ENCODE measurements at places on chromosomes 6 and 20. TPM values are rescaled to one million over a fixed set of nuclear protein-coding genes. Genes with fewer than 3 reads are reported as not detected.

GRCh38 chr6:31971279-31971992, 502 bp downstream of the DXO start:
- no peaks in the 10 kb centered on the region for H3K4me1 ChIP-seq
- H3K27ac ChIP-seq, result peak overlapping the region; percentile 90
- H3K27me3 ChIP-seq, result no peaks in the 10 kb centered on the region

DNA sequence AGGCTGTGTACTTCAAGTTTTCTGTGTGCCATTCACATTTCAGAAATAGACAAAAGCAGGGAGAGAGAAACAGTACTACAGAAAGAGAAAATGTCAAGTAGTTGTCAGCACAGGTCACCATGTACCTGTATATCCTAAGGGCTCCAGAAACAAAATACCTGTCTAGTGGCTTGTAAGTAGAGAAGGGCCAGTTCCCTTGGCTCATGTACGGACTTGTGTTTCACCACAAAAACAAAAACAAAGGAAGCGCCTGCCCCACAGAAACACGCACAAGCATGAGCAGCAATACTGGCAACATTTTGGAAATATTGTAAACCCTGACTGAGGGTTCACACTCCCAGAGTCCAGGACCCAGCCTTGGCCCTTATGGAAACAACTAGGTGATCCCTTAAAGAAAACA, 44.3 kb downstream of the CNKSR3 start:
- H3K36me3 ChIP-seq, result no peaks in the 10 kb centered on the region
- DNase-seq, result no peak
- no peaks in the 10 kb centered on the region for H3K27me3 ChIP-seq
- no peaks in the 10 kb centered on the region for H3K4me1 ChIP-seq
- no peak overlapping the region for H3K4me3 ChIP-seq

DNA sequence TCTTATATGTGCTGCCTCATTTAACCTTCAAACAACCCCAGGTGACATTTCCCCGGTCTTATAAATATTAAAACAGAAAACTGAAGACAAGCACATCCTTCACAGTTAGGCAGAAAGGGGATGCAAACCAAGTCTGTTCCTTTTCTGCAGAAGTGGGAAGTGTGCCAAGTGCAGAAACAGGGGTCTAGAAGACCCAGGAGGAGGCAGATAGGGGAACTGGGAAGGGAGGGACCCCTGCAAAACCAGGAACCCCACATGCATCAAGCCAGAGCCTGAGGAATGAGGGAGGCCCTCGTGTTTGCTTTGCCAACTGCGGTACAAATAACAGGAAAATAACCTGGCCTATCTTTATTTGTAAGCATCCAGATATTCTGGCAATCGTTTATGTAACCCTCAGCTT, 17.0 kb upstream of the CST3 start:
- no peaks in the 10 kb centered on the region for H3K4me1 ChIP-seq
- H3K27ac ChIP-seq, result no peak overlapping the region
- no peaks in the 10 kb centered on the region for H3K27me3 ChIP-seq
- H3K4me3 ChIP-seq, result no peak overlapping the region

GRCh38 chr6:132130626-132131298, 179.6 kb upstream of the CCN2 start:
- H3K27ac ChIP-seq, result peak overlapping the region; percentile 20
- no peaks in the 10 kb centered on the region for H3K27me3 ChIP-seq
- no peaks in the 10 kb centered on the region for H3K4me1 ChIP-seq
- no peaks in the 10 kb centered on the region for H3K36me3 ChIP-seq
- no peak for DNase-seq
- no peak overlapping the region for H3K4me3 ChIP-seq

GRCh38 chr20:46688151-46689081, 828 bp downstream of the TP53RK start:
- no peaks in the 10 kb centered on the region for H3K36me3 ChIP-seq
- no peaks in the 10 kb centered on the region for H3K27me3 ChIP-seq
- no peak for DNase-seq
- H3K4me1 ChIP-seq, result no peaks in the 10 kb centered on the region
- H3K27ac ChIP-seq, result peak overlapping the region; percentile 82

GRCh38 chr6:43490523-43490939, 13.2 kb downstream of the TJAP1 start:
- no peaks in the 10 kb centered on the region for H3K27me3 ChIP-seq
- DNase-seq, result no peak
- no peak overlapping the region for H3K4me3 ChIP-seq
- H3K27ac ChIP-seq, result no peak overlapping the region
- H3K4me1 ChIP-seq, result no peaks in the 10 kb centered on the region

DNA sequence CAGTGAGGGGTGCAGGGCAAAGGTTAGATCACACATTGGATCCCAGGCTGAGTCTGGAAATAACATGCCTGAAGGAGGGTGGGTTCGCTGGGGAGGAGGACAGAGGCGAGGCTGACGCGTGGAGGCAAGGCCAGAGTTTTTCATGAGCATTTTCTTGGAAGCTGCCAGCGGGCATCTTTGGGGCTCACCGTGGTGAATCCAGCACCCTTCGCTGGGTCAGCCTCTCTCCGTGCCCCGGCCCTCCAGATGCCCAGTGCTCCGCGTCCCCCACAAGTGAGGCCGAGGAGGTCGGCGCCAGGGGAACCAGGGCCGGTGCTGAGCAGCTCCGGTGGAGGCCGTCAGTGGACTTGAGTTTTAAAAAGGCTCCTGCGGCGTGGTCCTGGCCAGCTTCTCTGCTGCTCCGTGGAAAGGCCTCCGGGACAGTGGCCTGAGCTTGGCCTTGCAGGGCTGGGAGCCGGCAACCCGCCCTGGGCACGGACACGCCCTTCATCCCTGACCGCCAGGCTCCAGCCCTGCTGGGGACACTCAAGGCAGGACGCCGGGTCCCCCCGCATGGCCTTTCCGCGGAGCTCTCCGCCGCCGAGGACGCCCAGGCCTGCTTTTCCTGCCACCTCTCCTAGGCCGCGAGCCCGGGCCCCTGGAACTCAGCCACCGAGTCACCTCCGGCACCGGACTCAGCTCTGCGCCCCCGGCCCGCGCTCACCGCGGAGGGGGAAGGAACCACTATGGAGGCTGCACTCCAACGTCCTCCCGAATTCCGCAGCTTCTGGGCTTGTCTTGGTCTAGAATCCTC, 114.3 kb downstream of the THBS2 start:
- no peak for DNase-seq
- H3K27me3 ChIP-seq, result no peaks in the 10 kb centered on the region
- no peaks in the 10 kb centered on the region for H3K36me3 ChIP-seq
- no peaks in the 10 kb centered on the region for H3K4me1 ChIP-seq
- H3K4me3 ChIP-seq, result no peak overlapping the region
- H3K27ac ChIP-seq, result no peak overlapping the region

DNA sequence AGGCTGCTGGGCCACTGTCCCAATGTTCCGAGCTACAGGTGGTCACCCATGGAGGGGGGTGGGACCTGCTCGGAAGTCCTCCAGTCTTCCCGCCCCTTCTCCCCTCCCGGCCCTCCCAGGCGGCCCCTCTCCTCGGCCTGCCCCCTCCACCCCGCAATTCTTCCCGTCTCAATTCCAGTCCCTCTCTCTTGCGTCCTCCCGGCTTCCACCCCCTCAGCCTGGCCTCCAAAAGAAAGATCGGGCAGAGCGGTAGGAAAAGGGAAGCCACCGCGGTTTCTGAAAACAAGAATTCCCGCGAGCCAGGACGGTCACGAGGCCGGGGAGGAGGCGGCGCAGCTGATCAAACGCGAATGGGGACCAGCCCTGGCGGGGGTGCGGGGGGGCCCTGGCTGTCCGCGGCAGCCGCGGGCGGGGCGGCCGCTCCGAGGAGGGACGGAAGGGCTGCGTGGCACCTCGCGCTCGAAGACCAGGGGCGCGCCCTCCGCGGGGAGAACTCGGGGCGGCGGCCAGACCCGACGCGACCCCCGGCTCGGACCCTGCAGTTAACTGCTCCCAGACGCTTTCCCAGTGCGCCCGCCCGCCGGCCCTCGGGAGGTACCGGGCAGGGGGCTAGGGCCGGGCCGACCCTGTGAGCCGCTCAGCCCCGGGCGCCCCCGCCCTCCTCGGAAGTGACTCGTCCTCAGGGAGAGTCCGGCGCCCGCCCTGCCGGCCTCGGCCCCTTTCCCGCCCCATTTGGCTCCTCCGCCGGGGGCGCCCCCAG, 1.0 kb downstream of the PXDC1 start:
- peaks cover under 1% of the 10 kb centered on the region for H3K4me1 ChIP-seq
- no peaks in the 10 kb centered on the region for H3K36me3 ChIP-seq
- H3K4me3 ChIP-seq, result peak overlapping the region; percentile 95
- peak; percentile 91 for DNase-seq
- peak overlapping the region; percentile 99 for H3K27ac ChIP-seq

DNA sequence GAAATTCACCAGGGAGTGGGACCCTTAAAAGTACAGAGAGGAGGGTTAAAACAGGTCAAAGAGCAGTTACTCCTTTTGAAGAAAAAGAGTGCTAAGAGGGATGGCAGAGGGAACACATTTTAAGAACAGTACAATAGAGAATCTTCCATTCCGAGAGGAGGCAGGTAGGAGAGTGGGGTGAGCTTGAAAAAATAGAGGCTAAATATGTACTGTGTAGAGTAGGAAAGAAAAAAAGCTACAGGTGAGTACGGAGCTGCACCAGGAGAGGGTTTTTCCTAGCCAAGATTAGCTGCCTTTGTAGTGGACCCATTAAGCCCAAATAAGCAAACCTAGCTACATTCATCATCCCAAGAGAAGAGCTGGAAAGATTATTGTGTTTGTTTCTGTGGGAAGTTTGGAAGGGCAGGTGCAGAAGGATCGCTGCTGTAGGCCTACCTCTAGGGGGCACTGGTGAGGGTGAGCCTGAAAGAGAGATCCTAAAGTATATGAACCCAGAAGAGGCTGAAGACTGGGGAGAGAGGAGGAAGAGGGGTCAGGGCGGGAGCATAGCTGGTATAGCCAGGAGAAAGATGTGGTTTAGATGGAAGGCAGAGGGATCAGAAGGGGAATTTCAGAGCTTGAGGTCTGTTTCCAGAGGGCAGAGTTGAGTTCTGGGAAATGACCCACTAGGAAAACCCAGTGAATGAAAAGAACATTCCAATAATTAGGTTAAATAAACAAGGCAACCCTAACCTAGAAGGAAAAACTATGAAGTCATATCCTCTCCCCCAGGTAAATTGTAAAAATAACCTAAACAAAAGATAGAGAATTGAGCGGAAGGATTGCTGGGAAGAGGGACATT, 50.2 kb upstream of the HINT3 start:
- no peaks in the 10 kb centered on the region for H3K27me3 ChIP-seq
- H3K27ac ChIP-seq, result no peak overlapping the region
- DNase-seq, result peak; percentile 54
- no peak overlapping the region for H3K4me3 ChIP-seq
- H3K36me3 ChIP-seq, result peaks cover 7% of the 10 kb centered on the region

GRCh38 chr6:116451916-116452315, 9.3 kb upstream of the CALHM6 start:
- H3K4me1 ChIP-seq, result no peaks in the 10 kb centered on the region
- no peaks in the 10 kb centered on the region for H3K36me3 ChIP-seq
- H3K4me3 ChIP-seq, result no peak overlapping the region
- no peaks in the 10 kb centered on the region for H3K27me3 ChIP-seq
- H3K27ac ChIP-seq, result no peak overlapping the region
- no peak for DNase-seq

- no peak for DNase-seq
- H3K36me3 ChIP-seq, result no peaks in the 10 kb centered on the region
- H3K4me1 ChIP-seq, result no peaks in the 10 kb centered on the region
- no peak overlapping the region for H3K4me3 ChIP-seq
- H3K27ac ChIP-seq, result no peak overlapping the region
Measured at GRCh38 chr6:135323979-135324378, 142.9 kb downstream of the MYB start.

GRCh38 chr6:12410946-12411345, 120.8 kb downstream of the EDN1 start:
- no peak overlapping the region for H3K4me3 ChIP-seq
- H3K36me3 ChIP-seq, result no peaks in the 10 kb centered on the region
- H3K27me3 ChIP-seq, result no peaks in the 10 kb centered on the region

DNA sequence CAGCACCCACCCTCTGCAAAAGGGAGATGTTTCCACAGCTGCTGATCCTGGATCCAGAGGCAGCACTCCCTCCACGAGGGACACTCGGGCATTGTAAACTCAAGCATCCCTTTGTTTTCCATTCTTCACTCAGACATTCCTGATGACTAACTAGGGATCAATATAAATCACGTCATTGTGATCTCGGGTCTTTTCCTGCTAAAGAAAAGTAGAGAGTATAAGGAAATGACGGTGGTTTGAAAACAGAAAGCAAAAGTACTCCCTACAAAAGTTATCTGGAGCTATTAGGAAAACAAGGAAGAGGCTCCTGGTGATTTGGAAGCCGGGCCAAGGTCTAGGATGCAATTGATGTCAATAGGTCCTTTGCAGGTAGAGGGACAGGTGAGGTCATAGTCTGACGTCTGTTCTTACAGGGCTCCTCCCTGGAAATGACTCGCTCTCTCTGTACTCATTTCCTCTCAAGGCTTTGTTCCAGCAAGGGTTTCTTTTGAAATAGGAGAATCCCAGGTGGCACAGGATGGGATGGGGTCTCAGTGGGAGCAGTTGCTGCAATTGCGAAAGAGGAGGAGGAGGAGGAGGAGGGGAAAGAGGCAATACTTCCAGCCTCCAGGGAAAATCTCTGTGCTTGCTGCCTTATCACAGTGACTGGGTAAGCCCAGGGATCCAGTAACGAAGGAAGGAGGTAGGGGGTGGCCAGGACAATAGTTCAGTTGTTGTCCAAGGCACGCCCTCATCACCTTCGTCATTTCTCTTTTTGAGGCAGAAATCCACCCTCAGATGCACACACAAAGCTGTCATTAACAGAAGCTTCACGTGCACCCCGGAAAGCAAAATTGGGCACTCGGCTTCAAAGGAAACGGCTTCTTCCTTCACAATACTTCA, 222.8 kb downstream of the LY86 start:
- no peaks in the 10 kb centered on the region for H3K4me1 ChIP-seq
- H3K36me3 ChIP-seq, result no peaks in the 10 kb centered on the region
- peak; percentile 76 for DNase-seq
- peak overlapping the region; percentile 93 for H3K27ac ChIP-seq
- H3K27me3 ChIP-seq, result no peaks in the 10 kb centered on the region
- H3K4me3 ChIP-seq, result peak overlapping the region; percentile 23

GRCh38 chr6:2186516-2186915, 58.9 kb downstream of the GMDS start:
- no peak overlapping the region for H3K4me3 ChIP-seq
- no peaks in the 10 kb centered on the region for H3K36me3 ChIP-seq
- no peak for DNase-seq
- H3K27ac ChIP-seq, result no peak overlapping the region

ACTL10 gene
- total RNA-seq, result 0.56 TPM

AHCY gene
- total RNA-seq, result 111 TPM

ERVFRD-1 gene
- total RNA-seq, result not detected

MUCL3 gene
- total RNA-seq, result not detected

TOMM34 gene
- total RNA-seq, result 6.7 TPM

SEMG2 gene
- total RNA-seq, result not detected

TDP2 gene
- 21.0 TPM for total RNA-seq

PDE10A gene
- 0.97 TPM for total RNA-seq

CST9 gene
- total RNA-seq, result not detected

CFAP206 gene
- total RNA-seq, result not detected

Measured in right lobe of liver (tissue), 6 donors.